ENCODE measurements at places on chromosomes 7 and 10. TPM values are rescaled to one million over a fixed set of nuclear protein-coding genes. Genes with fewer than 3 reads are reported as not detected.

The PNLIPRP2 gene
- total RNA-seq, result not detected

The TEX47 gene
- total RNA-seq, result not detected

The COMMD3 gene
- 3.0 TPM for total RNA-seq

The HOXA6 gene
- 12.9 TPM for total RNA-seq

The CACUL1 gene
- 21.3 TPM for total RNA-seq

The EPO gene
- not detected for total RNA-seq

The JCAD gene
- 19.5 TPM for total RNA-seq

The SPDYE11 gene
- total RNA-seq, result not detected

The RHOBTB1 gene
- total RNA-seq, result 9.0 TPM

DNA sequence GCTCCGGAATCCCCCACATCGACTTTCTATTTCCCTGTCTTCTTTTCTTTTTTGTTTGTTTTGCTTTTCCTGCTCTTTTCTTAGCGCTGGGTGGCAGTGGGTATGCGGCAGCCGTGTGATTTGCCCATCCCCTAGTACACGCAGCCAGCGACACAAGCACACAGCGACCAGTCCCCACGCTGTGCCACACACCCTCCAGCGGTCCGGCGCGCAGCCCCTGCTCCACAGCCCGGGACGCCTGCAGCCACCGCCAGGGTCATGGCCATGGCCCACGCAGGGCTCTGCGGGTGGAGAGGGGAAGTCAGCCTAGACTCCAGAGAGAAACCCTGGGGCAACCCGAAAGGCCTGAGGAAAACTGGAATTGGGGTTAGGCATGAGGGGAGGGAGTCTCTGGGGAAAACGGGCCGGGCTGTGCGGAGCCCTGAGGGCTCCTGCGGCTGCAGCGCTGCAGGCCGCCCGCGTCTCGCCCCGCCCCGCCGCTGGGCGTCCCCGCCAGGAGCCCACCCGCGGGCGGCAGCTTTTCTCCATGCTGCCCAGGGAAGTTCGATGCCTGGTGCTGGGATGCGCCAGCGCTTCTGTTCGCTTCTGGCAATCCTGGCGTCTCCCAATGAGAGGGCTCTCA is 2.5 kb downstream of the CHRM2 start:
- no peak for DNase-seq

- no peak for DNase-seq
Measured at GRCh38 chr10:95250856-95251255, 39.9 kb downstream of the PDLIM1 start.

GRCh38 chr10:94402843-94403379 is 570 bp downstream of the TBC1D12 start:
- DNase-seq, result peak; percentile 34

- DNase-seq, result no peak
Measured at GRCh38 chr10:1419796-1420610, 317.3 kb downstream of the ADARB2 start.
